Foreskin keratinocyte (primary cell): ENCODE measurements at places on chromosomes 6 and 20.

- no peak for DNase-seq
Measured at GRCh38 chr6:78199044-78199443, 546.2 kb downstream of the MEI4 start.

GRCh38 chr20:24006626-24007025 is 18.0 kb upstream of the GGTLC1 start:
- no peak for DNase-seq

- DNase-seq, result no peak
Measured at GRCh38 chr6:3847521-3847920, 1.7 kb upstream of the FAM50B start.

GRCh38 chr6:142879527-142879926 is 65.4 kb downstream of the HIVEP2 start:
- DNase-seq, result no peak

GRCh38 chr6:14732844-14733757 is 512.8 kb upstream of the JARID2 start:
- peak; percentile 98 for DNase-seq

DNA sequence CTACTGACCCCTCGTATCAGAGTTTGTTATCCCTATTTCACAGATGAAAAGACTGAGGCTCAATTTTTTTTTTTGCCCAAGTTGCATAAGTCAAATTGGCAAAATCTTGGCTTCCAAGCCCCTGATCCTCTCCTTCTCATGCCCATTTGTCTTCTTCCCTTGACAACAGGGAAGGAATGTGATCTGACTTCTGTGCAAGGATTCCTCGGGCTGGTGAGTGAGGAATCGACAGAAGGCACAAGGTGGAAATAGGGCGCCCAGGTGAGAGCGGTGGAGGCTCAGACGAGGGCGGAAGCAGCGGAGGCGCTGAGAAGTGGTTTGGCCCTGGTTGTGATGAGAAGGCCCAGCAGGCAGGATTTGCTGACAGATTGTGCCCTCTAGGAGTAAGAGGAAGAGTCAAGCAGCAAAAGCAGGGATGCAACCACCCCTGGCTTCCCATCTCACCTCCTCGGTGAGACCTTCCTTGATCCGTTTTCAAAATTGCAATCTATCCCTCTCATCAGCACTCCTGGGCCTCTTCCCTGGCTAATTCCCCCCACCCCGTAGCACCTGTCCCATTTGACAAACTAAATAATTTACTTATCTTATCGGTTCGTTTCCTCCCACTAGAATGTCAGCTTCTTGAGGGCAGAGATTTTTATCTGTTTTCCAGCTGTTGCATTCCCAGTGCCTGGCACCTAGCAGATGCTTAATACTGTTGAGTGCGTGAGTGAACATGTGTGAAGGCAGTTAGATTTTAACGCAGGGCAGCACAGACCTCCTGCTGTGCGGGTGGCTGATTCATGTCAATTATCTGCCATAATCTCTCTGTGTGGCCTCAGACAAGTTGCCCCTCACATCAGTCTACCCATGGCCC is 3.7 kb upstream of the SIRPA start:
- no peak for DNase-seq

DNA sequence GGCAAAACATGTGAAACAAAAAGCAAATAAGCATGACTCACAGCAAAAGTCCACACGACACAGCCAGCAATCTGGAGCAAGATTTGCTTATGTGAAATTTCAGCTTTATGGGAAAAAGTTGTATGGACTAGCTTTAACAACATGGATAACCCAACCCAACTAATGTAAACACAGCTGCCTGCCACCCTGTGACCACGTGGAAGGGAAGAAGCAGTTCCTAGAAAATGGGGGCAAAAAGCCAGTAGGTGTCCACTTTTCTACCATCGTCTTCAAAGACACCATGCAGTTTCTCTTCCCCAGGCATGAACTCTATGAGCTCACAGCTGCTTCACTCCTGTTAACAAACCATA is 425.4 kb upstream of the RNF217 start:
- no peak for DNase-seq

- DNase-seq, result no peak
Measured at GRCh38 chr6:40188931-40189330, 254.7 kb upstream of the MOCS1 start.

DNA sequence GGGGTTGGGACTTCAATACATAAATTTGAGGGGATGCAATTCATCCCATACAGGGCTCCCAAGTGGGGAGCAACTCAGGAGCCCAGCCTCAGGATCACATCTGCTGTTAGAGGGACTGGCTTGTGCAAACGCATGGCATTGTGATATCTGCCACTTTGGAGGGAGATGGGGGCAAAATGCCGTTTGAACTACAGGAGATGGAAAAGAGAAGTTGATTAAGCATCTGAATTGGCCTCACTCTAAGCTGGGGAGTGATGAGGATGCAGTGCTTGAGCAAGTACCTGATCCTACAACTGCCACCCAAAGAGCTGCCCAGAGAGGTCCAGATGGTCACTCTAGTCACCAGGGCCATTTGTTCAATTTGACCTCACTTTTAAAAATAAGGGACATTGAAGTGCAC is 2.0 kb downstream of the LY86 start:
- no peak for DNase-seq

GRCh38 chr20:51899674-51900073 is 97.4 kb upstream of the SALL4 start:
- no peak for DNase-seq

DNA sequence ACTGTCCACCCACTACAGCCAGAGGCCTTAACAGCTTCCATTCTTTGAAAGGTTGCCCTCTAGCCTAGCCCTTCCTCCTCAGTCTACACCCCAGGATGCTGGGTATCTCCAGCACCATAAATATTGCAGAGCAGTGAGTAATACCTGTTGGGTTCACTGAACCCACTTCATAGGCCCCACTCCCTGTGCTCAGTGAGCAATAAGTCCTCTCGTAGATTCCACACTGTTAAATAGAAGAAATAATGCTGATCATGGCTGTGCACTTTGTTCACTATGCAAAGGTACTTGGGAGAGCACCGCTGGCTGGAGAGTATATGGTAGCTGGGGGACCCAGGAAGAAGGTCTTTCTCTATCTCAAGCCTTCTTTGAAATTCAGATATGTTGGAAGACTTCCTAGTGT is 87.3 kb downstream of the RSPH3 start:
- no peak for DNase-seq

GRCh38 chr6:66599541-66599940 is 892.5 kb upstream of the EYS start:
- DNase-seq, result peak; percentile 38

GRCh38 chr20:24674921-24675605 is 205.6 kb downstream of the SYNDIG1 start:
- no peak for DNase-seq

DNA sequence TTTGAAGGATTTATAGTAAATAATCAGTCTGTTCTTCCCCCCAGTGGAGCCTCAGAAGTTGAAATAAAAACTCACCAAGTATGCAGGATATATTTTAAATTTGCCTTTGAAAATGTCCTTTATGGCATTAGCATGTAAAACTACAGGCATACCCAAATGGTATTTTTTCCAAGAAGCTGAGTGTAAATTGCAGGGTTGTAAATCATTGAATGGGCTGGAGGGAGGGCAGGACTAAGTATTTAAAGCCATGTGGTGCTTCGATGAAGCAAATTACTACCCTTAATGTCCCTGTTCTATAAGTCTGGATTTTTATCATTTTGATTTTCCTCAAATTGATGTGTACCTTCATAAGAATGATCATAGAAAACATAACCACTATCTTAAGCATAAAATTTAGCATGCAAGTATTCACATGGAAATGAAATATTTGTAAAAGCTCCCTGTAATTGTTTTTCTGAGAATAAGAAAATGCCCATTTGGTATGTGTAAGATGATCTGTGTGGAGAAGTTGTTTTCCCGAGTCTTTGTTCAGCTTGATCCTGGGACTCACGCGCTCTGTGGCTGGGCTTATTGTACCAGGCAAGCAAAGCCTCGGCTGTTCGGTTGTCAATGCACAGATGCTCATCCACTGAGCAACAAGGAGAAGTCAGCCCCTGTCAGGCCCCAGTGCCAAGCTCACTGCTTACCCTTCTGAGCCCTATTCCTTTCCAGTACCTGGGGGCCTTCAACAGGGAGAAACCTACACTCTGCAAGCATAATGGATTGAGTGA is 66.7 kb downstream of the CD164 start:
- no peak for DNase-seq

DNA sequence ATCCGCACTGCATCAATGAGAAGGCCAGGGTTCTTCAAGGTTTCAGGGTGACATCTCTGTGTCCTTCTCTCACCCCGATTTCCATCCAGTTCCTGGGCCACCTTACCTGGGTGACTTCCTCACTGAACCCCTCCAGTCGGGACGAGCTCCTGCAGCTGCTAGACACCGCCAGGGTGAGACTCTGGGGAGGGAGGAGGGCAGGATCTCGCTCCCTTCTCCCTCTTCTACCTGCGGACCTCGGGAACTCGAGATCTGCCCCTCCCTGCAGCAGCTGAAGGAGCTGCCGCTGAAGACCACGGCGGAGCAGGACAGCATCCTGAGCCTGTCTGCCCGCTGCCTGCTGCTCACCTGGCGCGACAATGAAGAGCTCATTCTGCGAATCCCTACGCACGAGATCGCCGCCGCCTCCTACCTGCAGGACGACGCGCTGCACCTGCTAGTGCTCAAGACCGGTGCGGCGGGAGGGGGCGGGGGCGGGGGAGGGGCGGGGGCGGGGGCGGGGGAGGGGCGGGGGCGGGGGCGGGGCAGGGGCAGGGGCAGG is 7.5 kb downstream of the CCM2L start:
- DNase-seq, result no peak

DNA sequence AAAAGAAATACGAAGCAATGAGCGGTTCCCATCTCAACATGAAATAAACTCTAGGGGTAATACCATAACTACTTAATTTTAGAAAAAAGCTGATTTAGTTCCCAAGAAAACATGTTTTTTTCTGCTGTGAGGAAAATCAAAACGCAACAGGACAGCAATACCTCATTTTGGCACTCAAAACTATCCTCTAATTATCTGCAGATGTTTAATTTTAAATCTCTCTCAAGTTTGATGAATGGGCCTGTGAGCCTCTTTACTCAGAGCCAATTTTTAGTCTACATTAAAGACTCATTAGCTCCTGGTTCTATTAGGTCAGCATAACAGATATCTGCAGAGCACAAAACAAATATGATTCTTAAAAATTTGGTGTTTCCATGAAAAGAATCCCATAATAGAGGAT is 28.1 kb downstream of the RNF24 start:
- DNase-seq, result no peak
